ENCODE measurements at places on chromosomes 5 and 9.

DNA sequence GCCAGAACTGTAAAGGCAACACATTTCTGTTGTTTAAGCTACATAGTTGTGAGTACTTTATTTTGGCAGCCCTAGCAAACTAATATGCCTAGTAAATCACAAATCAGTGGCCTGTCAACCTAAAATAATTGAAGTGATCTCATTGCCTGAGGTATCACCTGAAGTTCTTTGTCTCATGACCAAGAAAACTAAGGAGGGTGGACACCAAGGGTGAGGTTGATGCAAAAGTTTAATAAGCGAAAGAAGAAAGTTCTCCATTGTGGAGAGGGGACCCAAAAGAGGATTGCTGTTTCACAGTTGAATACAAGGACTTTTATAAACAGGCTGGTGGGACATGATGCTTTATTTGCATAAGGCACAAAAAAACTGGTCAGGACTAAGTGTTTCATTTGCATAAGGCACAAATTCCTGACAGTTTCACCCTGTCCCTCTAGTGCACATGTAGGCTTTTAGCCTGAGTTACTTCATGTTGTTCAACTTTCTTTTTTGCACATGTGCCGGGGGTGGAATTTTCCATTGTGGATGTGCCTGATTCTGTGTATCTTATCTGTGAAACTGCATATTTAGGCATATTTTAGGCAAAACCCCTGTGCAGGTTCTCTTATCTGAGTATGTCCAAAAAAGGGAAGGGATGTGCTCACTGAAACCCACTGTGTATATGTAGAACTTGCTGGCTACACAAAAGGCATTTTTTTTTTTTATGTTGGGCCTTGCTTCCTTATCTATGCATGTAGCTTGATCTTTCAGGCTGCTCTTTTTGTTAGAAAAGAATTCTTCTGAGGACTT, 108.6 kb upstream of the RAI14 start:
- no peak for DNase-seq

GRCh38 chr9:14723301-14723700, 768 bp upstream of the CER1 start:
- no peak for DNase-seq

GRCh38 chr9:92359394-92359995, 33.7 kb downstream of the CENPP start:
- DNase-seq, result no peak

DNA sequence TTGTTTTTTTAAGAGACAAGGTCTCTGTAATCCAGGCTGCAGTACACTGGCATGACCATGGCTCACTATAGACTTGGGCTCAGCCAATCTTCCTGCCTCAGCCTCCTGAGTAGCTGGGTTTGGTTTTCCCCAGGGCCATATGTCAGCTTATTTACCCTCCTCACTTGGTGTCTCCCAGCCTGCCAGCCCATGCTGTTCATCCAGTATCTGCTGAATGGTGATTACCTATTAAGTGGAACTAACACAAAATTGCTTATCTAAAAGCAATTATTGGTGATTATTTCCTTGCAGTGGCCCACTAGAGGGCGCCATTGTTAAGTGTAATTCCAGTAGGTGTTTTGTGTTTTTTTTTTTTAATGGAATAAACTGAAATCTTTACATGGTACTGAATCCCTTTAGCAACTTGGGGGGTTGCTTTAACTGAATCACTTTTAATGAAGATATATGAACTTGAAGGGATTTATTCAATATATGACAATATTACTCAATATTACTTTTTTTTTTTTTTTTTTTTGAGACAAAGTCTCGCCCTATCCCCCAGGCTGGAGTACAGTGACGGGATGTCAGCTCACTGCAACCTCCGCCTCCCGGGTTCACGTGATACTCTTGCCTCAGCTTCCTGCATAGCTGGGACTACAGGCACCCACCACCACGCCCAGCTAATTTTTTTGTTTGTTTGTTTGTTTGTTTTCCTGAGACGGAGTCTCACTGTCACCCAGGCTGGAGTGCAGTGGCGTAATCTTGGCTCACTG, 13.8 kb downstream of the EXOSC2 start:
- DNase-seq, result peak; percentile 57

DNA sequence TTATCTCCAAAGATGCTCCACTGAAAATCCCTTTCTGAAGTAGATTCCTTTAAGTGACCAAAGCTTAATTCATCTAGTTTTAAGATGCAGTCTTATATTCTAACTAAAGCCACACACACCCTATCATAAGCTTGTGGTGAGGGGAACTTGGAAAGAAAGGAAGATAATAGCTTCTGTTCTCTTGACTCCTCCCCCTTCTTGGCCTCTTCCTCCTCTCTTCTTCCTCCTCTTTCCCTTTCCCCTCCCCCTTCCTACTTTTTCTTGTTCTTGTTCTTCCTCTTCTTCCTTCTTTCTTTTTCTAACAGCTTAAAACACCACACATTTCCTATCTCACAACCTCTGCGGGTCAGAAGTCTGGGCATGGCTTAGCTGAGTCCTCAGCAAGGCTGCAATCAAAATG, 23.5 kb downstream of the IL7R start:
- no peak for DNase-seq

DNA sequence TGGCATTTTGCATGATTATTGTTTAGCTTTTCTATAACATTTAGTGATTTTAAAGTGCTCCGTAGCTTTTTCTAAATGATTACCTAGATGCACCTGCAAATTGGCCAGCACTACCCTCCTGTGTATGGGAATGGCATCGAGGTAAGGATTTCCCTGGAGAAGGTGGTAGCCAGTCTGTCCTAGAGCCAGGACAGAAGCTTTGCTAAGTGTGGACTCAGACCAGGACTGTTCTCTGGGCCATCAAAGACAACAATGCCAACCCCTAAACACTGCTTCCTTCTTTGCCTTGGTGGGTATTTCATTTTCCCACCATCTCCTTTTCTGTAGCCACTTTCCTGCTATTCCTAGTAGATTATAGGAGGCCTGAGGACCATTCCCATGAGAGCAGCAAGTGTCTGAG, 53.0 kb downstream of the CD180 start:
- DNase-seq, result no peak

DNA sequence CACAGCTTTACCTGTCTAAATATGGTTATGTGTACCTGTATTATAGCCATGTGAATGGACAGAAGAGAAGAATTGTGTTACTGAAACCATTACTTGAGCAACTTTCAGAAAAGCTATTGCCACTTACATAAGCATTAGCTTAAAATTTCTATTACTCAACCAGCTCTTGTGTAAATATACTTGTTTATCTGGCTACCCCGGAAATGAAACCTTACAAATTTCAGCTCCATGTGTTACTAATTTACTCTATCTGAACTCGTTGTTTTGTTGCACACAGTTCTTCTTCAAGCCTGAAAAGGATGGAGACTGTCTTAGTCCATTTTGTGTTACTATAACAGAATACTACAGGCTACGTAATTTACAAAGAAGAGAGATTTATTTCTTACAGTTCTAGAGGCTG, 22.5 kb upstream of the ADAMTSL1 start:
- no peak for DNase-seq

DNA sequence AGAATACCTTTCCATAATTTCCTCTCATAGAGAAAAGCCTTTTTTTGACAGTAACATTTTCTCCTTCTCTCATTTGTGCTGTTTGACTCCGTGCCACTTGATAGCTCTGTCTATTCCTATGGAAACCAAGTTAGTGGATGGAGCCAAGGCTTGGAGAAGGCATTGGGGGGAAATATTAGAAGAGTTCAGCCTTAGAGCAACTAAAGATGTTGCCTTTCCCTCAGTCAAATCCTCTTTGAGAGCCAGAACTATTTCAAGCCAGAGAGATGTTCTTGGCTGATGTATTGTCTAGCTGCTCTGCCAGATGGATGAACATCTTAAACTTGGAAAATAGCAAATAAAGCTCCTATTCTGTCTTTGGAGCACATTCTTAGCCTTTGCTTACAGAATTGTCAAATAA, 112.4 kb downstream of the INVS start:
- no peak for DNase-seq

GRCh38 chr9:125909459-125909858, 162.3 kb downstream of the PBX3 start:
- DNase-seq, result peak; percentile 22

- no peak for DNase-seq
Observed at GRCh38 chr5:139946440-139946839, 96.7 kb downstream of the NRG2 start.

- no peak for DNase-seq
Observed at GRCh38 chr5:52870448-52870847, 82.7 kb downstream of the ITGA1 start.

- peak; percentile 84 for DNase-seq
Observed at GRCh38 chr5:141605523-141606277, 13.1 kb downstream of the DIAPH1 start.

- DNase-seq, result no peak
Observed at GRCh38 chr9:134721344-134721743, 79.7 kb downstream of the COL5A1 start.

GRCh38 chr5:33297760-33298216, 143.0 kb upstream of the TARS1 start:
- DNase-seq, result no peak

DNA sequence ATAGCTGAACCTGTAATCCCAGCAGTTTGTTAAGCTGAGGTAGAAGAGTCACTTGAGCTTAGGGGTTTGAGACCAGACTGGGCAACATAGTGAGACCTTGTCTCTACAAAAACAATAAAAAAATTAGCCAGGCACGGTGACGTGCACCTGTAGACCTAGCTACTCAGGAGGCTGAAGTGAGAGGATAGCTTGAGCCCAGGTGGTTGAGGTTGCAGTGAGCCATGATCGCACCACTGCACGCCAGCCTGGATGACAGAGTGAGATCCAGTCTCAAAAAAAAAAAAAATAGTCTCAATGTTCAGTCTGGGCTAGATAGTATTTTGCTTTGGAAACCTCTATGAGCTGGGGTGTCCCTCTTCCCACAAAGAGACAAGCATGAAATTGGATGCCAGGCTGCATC, 51.9 kb upstream of the IQGAP2 start:
- DNase-seq, result no peak

DNA sequence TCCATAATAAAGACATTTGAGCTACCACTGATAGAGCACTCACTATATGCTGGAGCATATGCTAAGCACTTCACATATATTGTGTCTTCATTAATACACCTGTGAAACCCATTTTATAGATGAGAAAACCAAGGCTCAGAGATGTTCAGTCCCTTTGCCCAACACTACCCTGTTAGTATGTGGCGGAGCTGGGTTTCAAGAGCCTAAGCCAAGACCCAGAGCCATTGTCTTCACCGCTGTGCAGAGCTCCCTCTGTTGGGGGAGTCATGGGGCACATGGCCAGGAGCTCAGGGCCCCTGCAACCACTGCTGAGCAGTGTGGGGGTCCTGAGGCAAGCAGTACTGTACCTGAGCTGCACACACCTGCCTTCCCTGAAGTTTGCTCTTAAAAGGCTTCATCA, 37.3 kb upstream of the SLC25A51 start:
- DNase-seq, result no peak

Data from stromal cell of bone marrow (primary cell).